ENCODE measurements at places on chromosomes 7 and 10.

GRCh38 chr10:70772627-70773026, 12.6 kb downstream of the TBATA start:
- DNase-seq = no peak

GRCh38 chr7:27116962-27117886, 13.3 kb downstream of the HOXA4 start:
- DNase-seq = no peak

DNA sequence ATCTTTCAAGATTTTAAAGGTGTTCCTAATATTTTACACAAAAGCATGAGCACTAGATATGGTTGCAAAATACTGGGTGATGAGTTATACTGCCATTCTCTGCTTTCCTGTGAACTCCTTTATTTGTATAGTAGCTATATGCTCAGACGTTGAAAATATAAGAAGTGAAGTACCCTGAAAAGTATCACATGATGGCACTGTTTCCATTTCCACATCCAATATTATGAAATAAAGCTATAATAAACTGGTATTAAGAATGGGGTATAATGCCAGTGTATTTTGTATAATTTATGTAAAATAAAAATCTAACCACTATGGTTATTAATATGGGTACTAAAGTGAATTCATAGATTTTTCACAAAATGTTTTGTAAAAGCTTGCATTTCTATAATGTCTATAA, 79.6 kb upstream of the FOXP2 start:
- DNase-seq = no peak

- no peak for DNase-seq
Measured at GRCh38 chr7:85897967-85898366, 711.1 kb upstream of the SEMA3D start.

DNA sequence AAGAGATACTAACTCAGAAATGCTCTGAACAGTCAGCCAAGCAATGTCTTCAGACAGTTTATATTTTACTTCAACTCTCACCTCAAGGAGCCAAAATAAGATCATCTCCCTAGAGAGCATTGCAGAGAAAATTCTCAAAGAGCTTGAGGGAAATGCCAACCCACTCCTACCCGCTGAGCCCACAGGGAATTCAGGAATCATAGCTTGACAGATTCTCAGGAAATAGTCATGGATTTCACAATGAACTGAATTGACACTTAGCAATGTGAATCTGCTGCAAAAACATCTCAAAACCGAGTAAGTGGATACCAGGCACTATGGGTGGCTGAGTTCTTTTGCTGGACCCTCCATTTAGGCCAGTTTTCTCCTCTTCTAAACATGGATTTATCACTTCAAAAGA, 9.8 kb upstream of the PLAC9 start:
- no peak for DNase-seq

DNA sequence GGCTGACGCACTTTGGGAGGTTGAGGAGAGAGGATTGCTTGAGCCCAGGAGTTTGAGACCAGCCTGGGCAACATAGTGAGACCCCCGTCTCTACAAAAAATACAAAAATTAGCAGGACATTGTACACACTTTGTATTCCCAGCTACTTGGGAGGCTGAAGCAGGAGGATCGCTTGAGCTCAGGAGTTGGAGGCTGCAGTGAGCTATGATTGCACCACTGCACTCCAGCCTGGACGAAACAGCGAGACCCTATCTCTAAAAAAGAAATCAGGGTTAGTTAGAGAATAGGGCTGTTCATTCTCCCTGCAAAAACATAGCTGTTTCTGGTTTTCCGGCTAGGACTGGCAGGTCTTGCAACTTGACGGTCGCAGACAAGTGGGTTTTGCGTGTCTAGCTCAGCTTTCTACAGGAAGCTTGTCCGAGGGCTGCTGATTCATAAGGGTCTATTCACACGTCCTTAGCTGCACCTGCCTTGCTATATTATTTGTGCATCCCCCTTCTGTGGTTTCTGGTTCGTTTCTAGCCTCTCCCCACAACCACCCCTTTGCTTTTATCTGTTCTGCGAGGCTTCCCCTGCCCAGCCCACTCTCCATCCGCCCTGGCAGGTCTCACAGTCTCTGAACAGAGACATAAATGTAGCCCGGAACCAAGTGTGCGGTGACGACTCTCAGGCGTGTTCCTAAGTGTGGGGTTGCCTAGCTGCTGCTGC, 10.7 kb downstream of the AMZ1 start:
- DNase-seq = no peak

GRCh38 chr7:46296526-46296925, 375.5 kb upstream of the IGFBP3 start:
- no peak for DNase-seq

DNA sequence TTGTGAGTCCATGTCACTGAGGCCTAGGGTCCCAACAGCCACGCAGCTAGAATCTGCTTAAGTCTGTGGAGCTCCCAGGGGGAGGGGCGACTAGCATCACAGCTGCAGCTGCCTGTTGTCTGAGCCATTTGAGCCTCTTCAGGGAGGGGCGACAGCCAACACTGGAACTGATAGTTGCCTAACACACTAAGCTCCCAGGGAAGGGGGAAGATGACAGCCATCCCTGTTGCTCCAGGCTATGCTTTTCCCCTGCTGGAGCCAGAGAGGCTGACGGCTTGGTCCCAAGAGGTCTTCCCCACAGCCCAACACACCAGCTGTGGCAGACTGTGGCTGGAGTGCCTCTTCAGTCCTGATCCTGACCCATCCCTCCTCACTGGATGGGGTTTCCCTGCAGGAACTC, 817.5 kb downstream of the NXPH1 start:
- no peak for DNase-seq

- DNase-seq = no peak
Measured at GRCh38 chr10:102997998-102998397, 79.9 kb downstream of the CNNM2 start.

DNA sequence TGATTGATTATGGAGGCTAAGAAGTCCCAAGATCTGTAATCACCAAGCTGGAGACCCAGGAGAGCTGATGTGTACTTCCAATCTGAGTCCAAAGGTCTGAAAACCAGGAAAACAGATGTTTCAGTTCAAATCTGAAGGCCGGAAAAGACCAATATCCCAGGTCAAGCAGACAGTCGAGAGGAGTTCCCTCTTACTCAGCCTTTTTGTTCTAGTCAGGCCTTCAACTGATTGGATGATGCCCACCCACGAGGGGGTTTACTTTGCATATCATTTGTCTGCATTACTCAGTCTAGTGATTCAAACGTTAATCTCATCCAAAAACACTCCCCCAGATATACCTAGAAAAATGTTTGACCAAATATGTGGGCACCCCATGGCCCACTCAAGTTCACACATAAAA, 7.4 kb upstream of the ARID5B start:
- DNase-seq = no peak

DNA sequence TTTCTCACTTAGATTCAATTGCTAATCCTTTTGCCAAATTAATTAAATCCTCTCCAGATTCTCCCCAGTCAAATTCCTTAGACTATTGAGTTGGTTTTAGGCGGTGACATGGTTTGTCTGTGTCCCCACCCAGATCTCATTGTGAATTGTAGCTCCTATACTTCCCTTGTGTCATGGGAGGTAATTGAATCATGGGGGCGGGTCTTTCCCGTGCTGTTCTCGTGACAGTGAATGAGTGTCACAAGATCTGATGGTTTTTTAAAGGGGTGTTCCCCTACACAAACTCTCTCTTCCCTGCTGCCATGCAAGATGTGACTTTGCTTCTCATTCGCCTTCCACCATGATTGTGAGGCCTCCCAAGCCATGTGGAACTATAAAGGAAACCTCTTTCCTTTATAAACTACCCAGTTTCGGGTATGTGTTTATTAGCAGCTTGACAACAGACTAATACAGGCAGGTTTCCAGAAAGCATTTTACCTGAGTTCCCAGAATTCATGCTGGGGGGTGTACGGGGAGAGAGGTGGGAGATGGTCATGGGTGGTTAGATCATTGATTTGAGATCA, 44.7 kb upstream of the GARS1 start:
- DNase-seq = peak; percentile 14

DNA sequence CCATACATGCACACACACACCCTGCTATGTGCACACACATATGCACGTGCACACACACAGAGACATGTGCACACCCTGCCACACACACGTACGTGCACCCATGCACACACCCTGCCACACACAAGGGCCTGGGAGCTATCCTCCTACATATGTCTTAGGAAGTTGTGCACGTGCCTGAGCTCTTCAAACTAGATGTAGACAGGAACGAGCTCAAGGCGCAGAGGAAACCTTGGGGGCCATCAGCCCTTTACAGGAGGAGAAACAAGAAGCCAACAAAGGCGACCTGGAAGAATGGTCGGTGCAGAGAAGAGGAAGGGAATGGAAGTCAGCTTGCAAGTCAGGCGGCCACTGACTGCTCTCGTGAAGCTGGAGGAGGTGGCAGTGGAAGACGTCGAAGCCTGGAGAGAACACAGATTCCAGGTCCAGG, 58.7 kb downstream of the AOC1 start:
- peak; percentile 26 for DNase-seq

DNA sequence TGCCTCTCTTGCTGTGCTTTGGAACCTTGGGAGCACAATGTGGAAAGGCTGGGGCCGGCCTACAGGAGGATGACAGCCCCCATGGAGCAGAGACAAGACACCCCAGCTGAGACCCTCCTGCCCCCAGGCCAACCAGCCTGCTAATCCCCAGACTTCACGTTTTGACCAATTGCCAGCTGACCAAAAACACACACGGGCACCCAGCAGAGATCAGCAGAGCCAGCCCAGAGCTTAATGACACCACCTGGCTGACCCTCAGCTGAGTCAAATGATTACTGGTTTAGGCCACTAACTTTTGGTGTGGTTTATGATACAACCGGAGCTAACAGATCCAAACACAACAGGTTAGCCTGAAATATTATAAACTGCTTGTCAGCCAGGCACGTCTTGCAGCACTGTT, 111.2 kb upstream of the KIF5B start:
- no peak for DNase-seq

GRCh38 chr7:80410081-80410480, 101.8 kb downstream of the GNAT3 start:
- no peak for DNase-seq

DNA sequence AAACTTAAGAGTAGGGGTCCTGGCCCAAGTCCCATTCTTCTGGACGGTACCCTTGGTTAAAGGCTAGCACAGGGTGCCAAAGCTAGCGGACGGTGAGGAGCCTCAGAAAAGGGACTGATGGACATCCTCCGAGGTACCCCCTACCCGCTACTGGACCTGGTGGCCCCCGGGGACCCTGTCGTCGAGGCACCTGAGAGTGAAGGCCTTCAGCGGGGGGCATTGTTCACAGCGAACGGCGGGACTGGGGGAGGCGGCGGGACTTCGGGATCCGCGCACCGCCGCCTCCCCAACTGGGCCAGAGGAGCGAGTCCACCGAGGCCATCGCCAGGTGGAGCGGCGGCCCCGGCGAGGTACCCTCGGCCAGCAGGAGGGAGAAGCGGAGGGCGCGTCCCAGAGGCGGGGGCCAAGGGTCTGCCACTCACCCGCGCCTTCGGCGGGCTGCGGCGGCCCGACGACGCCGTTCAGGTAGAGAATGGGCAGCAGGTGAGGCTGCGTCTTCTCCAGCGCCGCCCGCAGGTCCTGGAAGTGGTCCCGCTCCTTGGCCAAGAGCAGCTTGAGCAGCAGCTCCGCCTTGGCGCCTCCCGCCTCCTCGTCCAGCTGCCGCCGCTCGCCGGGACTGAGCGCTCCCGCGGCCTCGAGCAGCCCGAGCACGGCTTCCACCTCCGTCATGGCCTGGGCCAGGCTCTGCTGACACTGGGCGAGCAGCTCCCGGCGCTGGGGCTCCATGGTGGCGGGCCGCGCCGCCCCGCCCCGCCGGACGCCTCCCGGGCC, 575 bp downstream of the DLG5 start:
- peak; percentile 72 for DNase-seq

DNA sequence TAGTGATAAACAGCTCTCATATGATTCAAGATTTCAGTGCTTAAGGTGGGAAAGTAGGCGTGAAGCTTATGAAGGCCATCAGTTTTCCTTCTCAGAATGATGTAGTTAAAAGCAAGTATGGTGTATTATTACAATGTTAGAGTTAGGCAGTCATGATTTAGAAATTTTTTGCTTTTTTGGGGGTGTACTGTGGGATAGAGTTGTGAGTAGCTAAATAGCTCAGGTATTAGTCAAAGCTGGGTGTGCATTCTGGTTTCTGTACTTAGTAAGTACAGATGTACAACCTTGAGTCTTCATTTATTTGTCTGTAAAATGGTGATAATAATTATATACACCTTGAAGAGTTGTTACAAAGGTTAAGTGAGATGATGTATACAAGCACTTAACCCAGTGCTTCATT, 52.2 kb downstream of the R3HCC1L start:
- no peak for DNase-seq

DNA sequence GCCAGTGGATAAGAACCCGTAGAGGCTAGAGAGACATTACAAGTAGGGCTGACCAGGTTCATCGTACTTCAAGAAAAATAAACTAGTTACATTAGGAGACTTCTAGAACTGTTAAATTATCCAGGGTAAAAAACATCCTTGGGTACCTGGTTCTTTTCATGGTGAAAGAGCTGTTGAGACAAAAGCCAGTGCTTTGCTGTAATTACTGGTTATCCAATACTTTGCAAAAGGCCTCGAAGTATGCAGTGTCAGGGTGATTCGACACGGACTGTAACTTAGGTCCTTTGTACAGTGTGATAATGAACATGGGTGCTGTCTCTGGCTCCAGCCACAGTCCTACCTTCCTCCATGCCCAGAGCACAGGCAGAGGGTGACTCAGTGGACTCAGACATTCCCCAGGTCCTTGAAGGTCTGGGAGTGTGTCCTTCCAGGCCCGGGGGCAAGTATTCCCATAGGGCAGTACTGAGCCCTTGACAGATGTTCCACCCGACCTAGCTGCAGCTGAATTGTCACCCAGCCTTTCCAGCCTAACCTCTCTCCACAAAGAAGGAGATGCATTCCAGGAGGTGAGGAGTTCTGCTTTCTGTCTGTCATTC, 123.6 kb upstream of the TMEM72 start:
- DNase-seq = peak; percentile 30

GRCh38 chr7:81515009-81515408, 254.8 kb downstream of the HGF start:
- DNase-seq = no peak

DNA sequence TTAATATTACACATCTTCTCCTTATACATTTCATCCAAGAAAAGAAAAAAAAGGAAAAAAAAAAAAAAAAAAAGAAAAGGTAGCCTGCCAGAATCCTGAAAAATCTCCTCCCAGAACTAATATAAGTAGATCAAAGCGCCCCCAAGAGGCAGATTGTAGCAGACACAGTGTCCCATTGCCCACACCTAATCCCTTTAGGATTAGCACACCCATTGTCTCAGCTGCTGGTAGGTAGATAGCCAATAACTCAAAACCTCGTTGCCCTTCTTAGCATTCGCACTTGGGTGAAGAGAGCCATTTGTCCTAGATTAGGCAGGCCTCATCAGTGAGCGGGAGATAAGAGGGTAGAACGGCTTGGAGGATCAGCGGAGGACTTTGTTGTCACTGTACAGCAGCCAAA, 100.2 kb upstream of the SORCS1 start:
- no peak for DNase-seq

GRCh38 chr7:25877802-25878789, 273.9 kb upstream of the NFE2L3 start:
- DNase-seq = no peak

GRCh38 chr10:122213766-122214165, 57.3 kb upstream of the BTBD16 start:
- no peak for DNase-seq
